ENCODE measurements at places on chromosomes 4 and X. TPM values are rescaled to one million over a fixed set of nuclear protein-coding genes. Genes with fewer than 3 reads are reported as not detected.

Gene SLC34A2
- total RNA-seq: not detected

Gene FAM236B
- total RNA-seq: not detected

Gene EDNRA
- total RNA-seq: 6.8 TPM

Gene CSAG3
- total RNA-seq: not detected

Gene ZNF330
- 21.3 TPM for total RNA-seq

Gene PLXNA3
- 13.2 TPM for total RNA-seq

Gene PNCK
- total RNA-seq: not detected

Gene SAGE1
- total RNA-seq: not detected

Gene ADGRL3
- total RNA-seq: not detected

Gene AFP
- total RNA-seq: not detected

Gene TRMT44
- total RNA-seq: 17.6 TPM

Gene PLRG1
- total RNA-seq: 69.0 TPM

Gene MXRA5
- under 0.01 TPM for total RNA-seq

Gene GRPEL1
- total RNA-seq: 32.7 TPM

Gene SMIM43
- under 0.01 TPM for total RNA-seq

Gene DCAF4L1
- total RNA-seq: under 0.01 TPM

Gene MEPE
- total RNA-seq: not detected

Gene ANOS1
- not detected for total RNA-seq

Gene NPY5R
- not detected for total RNA-seq

Gene MAGEA11
- total RNA-seq: not detected

Gene GYG2
- 0.73 TPM for total RNA-seq

Gene RAB33B
- total RNA-seq: 10.6 TPM

Data from subcutaneous preadipocyte (primary cell).